ENCODE measurements at places on chromosomes 2 and 18.

DNA sequence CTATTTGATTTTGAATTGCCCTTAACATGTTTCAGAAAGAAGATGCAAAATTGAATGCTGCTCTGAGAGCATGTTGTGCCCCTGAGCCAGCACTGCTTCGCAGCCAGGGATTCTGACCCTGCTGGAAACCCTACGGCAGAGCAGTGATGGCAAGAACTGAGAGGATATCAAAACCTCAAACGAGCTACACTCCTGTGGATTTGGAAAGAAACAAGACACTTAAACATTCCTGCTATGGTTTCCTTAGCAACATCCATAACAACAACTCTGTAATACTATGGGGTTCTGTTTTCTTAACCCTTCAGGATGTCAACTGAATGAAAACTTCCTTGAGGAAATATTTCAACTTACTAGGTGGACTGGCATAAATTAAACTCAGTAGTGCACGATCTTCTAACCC lies 649.1 kb downstream of the NYAP2 start:
- DNase-seq, result no peak

- DNase-seq, result no peak
Observed at GRCh38 chr2:127104881-127105655, 1.9 kb downstream of the BIN1 start.

- DNase-seq, result no peak
Observed at GRCh38 chr18:42813570-42813969, 301.9 kb downstream of the RIT2 start.

- no peak for DNase-seq
Observed at GRCh38 chr18:62365420-62365819, 40.3 kb downstream of the TNFRSF11A start.

- no peak for DNase-seq
Observed at GRCh38 chr2:222919841-222920526, 59.1 kb downstream of the ACSL3 start.

- no peak for DNase-seq
Observed at GRCh38 chr18:65265761-65266160, 485.1 kb upstream of the CDH7 start.

DNA sequence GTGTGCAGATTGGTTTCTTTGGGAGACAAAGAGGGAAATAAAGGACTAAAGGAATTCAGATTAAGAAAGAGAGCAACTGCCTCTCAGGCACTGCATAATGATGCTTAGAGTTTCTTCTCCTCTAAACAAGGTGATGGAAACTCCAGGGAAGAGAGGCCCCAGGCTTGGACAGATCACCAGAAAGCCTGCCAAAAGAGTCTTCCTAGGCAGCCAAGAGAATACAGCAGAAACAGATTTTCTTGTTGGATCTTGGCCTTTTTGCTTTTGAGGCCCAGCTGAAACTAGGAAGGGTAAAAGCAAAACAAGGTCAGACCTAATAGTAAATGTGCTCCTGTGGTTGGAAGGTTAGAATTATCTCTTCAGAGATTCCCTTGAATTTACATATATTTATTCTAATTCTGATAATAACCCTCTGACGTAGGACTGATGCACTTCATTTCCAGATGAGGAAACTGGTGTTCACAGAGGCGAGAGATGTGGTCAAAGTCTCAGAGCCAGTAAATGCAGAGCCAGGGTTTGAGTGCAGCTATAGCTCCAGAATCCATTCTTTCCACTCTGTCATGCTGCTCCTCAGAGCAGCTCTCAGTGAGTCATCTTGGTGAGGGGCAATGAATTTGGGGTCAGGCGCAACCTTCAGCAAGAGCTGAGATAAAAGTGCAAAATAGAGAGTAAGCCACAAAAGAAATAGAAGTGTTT lies 142.3 kb upstream of the FBXO11 start:
- no peak for DNase-seq

GRCh38 chr18:79866889-79867574 lies 69.3 kb downstream of the KCNG2 start:
- no peak for DNase-seq

DNA sequence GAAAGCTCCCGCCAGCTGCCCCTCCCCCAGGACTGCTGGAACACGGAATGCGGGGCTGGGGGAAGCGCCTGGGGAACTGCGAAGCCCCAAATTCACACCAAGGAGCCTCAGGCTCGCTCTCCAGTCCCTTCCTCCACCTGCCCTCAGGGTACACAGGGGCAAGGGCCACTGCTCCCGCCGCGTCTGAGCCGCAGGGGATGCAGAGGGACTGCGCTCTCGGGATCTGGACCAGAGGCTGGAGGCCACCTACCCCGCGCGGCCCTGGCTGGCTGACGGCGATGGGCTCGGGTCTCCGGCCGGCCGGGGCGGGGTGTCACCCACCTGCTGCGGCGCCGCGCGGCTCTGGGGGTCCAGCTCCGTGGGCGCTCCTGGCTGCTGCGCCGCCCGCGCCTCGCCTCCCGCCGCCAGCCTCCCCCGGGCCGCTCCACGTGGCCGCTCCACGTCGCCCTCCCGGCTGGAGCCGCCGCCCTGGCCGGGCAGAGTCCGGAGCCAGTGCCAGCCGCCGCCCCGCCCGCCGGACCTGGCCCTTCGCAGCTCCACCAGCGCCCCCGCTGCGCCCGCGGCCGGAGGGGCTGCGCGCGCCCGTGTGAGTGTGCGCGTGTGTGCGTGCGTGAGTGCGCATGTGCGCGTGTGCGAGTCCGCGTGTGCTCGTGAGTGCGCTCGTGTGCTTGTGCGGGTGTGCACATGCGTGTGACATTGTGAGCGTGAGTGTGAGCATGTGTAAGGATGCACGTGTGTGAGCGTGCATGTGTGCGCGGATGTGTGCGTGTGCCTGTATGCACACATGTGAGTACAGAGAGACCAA lies at the start of gene CGREF1:
CGREF1 (minus strand) TSS at position 604 of the 805 bp plus-strand sequence. CDS start 14,762 bp downstream, outside the sequence.
- DNase-seq, result no peak

GRCh38 chr2:6181525-6181924 lies 489.3 kb downstream of the SOX11 start:
- DNase-seq, result no peak

- no peak for DNase-seq
Observed at GRCh38 chr18:77321823-77322805, 72.5 kb downstream of the GALR1 start.

DNA sequence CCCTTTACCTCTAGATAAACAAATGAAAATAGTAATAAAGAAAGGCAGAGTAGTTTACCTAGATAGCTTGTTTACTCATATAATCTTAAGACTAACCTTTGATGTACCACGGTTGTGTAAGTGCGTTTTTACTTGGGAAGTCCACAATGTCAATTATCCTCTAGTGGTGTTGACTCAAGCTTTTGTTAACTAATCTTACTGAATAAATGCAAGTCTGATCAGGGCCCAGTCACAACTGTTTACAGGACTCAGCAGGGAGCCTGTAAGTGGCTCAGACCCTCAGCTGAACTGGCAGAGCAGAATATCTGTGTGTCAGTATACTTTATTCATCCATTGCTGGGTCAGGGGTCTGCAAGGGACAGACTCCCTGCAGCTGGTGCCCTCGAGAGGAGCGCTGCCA lies 98.1 kb upstream of the ACAA2 start:
- DNase-seq, result no peak

- DNase-seq, result no peak
Observed at GRCh38 chr18:62175521-62175920, 11.3 kb downstream of the PIGN start.

DNA sequence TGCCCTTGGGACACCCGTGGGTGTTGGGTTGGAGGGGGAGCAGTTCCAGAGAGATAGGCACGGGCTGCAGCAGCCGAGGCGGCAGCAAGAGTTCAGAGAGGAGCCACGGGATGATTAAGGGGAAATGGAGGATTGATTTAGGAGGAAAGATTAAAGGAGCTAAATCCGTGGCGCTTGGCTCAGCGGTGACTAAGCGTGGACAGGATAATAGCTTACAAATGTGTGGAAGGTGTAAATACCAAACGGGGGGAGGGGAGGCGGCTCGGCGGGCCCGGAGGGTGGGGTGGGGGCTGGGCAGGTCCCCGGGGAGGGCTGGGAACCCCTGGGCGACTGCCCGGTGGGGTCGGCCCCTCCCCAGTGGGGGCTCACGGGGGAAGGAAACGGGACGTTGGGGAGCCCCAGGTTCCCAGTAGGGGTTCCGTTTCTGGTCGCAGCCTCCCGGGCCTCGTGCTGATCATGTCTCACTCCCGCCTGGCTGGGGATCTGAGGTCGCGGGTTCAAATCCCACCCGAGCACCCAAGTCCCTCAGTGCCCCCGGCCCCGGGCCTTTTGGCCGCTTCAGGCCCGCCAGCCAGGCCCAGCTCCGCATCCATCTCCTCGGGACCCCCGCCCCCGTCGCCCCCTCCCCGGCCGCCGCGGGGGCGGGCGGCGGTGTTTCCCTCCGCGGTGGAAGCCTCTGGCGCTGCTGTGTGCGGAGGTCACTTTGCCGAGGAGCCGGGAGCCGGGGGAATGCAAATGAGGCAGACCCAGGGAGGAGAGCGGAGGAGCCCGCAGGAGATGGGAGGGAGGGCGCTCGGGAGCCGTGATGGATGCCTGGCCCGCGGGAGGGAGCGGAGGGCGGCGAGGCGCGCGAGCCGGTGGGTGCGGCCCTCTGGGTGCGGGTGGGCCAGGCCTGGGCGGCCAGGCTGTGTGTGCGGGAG lies 8.1 kb downstream of the ASIC4 start:
- no peak for DNase-seq

DNA sequence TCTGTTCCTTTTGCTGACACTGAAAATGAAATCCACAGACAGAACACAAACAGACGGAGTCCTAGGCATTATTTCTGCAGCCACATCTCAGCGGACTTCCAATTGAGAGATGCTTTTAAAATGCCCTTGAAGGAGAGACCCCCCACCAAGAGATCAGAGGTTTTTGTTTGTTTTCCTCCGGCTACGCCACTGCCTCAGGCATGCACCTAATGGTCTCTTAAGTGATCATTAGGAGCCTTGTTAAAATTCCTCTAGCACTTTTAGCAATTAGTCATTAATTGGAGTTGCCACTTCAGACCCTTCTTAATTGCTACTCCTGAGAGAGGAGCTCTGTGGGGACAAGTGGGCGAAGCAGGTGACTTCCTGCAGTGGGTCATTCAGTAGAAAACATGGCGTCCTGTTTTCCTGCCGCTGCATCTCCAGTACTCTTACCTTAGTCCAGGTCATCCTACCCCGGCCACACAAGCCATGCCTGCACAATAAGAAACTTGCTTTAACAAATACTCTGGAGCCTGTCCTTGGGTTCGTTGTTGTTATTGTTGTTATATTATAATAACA lies 257.7 kb upstream of the CHAC2 start:
- DNase-seq, result no peak

DNA sequence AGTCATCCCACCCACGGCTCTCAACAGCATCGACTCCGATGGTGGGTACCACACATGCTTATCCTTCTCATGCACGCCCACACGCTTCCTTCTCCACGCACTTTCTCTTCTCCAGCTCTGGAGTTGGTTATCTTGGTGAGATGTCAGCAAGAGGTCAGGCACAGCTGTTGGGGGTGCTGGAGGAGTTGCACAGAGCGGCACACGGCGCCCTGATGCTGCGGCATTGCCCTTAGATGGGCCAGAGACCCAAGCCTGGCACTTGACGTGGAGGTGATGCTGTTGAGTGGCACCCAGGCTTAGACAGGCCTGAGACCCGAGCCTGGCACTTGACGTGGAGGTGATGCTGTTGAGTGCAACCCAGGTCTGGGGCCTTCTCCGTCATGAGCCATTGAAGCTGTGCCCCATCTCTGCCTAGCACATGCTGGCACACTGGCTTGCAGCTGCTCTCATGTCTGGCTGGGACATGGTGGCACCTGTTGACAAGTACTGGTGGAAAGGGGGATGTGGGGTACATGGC lies 83.2 kb downstream of the DGKD start:
- no peak for DNase-seq

GRCh38 chr2:95049961-95050360 lies 24.5 kb downstream of the MAL start:
- no peak for DNase-seq

GRCh38 chr2:208000701-208001395 lies 24.5 kb downstream of the PLEKHM3 start:
- DNase-seq, result no peak

DNA sequence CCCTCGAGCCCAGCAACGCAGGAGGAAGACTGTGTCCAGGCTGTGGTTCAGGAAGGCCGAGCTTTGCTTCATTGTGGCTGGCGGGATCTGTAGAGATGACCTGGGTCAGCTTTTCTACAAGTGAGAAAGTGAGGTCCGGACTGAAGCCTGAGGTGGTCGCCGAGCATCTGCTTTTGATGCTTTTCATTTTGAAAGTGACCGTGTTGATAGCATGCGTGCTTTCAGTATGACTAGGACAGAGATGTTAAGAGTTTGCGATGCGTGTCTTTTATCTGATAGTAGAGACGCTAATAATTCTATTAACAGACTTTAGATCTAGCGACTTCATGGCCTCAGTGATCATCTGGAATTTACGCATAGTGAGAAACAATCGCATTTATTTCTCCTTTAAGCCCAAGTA lies 28.1 kb downstream of the CTDP1 start:
- DNase-seq, result no peak

DNA sequence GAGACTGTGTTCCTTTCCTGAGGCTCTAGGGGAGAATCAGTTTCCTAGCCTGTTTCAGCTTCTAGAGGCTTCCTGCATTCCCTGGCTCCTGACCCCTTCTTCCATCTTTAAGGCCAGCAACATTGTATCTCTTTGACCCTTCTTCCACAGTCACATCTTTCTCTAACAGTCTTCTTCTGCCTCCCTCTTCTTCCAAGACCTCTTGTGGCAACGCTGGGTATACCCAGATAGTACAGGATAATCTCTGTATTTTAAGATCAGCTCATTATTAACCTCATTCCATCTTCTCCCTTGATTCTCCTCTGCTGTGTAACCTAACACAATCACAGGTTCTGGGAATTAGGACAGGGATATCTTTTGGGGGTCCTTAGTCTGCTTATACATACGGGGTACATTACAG lies 8.9 kb upstream of the MYL12A start:
- no peak for DNase-seq

All from central memory CD4-positive, alpha-beta T cell (primary cell).